ENCODE measurements at places on chromosomes 12 and 14. TPM values are rescaled to one million over a fixed set of nuclear protein-coding genes. Genes with fewer than 3 reads are reported as not detected.

DNA sequence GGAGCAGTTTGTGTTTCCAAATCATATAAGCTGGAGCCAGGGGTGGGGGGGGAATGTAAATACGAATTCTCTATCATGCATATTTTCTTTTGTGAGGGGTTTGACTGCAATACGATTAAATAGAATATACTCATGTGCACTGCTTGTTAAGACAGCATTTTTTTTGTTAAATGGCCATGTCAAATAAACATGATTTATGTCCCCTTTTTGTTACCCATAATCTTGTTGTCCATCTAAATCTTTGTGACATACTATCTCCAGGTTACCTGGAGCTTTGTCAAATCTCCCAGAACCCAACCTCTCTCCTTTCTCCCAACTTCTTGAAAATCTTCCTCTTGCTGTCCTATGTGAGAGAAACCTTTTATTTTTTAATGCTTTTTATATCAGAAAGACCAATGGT lies 233.1 kb downstream of the SLC25A21 start:
- no peak for DNase-seq

DNA sequence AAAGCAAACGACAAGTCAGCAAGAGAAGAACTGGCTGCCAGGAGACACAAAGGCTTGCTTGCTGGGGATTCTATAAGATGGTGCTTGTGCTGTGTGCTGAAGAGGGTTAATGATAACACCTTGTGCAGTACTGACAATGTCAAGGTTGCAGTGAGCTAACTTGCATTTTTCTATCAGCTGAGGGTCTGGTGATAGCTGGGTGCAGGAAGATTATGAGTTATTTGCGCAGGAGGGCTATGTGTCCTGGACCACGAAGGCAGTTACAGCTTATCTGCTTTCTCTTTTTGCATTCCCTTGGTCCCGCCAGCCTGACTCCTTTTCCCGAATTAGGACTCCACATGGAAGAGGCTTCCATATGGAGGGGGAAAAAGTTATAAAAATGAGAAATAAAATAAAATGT lies 42.4 kb downstream of the R3HDM2 start:
- no peak for DNase-seq

Gene NPC2
- 311 TPM for polyA plus RNA-seq

DNA sequence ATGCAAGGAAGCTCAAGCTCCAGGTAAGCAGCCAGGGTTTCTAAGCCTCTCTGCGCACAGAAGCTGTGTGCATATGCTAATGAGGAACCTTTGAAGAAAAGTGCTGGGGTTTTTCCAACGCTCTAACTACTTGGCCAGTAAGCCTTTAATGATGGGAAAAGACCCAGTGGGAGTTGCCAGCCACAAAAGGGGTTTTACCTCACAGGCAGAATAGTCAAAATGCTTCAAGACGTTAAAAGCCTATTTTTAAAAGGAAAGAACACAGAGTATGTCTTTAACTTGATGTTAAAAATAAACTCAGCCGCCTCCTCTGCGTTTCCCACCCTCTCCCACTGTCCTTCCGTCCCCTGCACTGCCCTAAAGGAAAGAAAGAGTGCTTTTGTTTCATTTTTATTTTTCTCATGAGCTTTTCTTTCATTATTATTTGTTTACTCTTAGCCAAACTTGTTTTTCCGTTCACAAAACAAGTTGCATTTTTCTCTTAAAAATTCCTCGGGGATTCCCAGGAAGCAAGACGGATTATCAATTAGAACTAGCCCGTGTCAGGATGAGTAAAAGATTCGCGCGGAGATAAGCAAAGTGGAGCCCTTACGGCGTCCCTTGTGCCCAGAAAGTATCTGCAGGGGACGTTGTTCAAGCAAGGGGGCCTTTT lies 209.8 kb upstream of the NUDT4 start:
- DNase-seq, result no peak

Measured in renal pelvis (tissue), 12 donors.